ENCODE measurements at places on chromosomes 4 and X.

DNA sequence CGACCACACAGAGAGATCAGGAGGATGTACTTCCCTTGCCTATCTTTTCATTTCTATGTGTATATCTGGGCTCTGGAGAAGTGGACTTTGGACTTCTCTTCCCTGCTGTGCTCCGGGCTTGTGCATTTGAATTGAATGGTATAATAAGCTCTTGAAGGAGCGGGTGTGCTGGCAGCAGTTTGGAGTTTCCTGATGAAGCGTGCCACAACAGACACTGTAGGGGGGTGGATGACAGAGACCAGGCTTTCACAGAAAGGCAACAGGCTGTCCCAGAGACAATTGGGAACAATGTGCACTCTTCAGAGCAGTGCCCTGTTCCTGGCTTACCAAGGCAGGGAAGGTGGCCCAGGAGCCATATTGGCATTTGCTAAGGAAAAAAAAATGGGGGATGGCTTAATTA is 170.1 kb downstream of the FRMPD4 start:
- DNase-seq, result no peak

DNA sequence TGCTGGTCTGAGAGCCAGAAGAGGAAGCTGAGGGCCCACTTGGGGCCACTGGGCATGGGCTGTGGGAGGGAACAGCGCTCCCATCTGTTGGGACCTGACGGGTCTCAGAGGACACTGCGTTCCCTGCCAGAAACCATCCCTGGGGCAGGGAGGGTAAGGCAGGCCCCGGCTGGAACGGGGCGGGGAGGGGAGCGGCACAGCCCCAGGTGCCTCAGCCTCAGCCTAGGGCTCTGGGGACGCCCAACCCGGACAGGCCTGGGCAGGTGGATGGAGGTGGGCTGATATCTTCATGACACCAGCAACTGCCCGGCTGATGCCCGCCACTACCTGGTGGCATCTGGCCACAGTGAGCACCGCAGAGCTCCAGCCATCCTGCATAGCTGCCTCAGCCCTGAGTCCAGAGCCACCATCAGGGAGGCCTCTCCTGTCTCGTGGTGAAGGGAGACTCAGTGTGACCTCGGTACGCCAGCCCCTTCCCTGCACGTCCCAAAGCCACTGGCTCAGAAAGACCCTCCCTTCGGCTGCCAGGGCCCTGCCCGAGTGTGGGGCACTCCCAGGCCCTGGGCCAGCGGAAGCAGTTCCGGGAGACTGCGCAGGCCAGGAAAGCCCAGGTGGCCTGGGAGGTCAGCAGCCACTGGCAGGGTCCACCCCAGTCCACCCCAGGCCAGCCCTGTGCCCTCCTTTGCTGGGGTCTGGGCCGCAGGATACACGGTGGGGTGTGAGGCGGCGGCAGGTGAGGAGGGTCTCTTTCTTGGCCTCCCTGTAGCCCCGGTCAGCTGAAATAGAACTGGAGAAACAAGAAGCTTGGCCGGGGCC is 34.6 kb upstream of the FGFR3 start:
- DNase-seq, result no peak

- DNase-seq, result no peak
Measured at GRCh38 chr4:110454441-110454840, 21.5 kb upstream of the ENPEP start.

DNA sequence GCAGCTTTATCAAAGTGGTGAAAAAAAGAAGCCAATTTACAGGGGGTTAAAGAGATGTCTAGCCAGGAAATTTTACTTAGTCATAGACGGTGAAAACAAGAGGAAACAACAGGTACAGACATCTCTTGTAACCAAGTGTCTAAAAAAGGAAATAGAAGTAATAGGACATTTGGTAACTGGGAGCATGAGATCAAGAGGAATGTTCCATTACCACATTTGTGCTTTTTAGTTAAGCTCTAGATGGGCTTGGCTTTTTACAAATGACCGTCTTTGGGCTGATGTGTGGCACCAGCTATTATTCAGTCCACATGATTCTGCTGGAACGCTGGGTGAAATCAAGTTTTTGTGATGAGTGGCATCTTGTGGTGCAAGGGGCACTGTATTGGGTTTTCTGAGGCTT is 179.5 kb downstream of the SMIM20 start:
- no peak for DNase-seq

DNA sequence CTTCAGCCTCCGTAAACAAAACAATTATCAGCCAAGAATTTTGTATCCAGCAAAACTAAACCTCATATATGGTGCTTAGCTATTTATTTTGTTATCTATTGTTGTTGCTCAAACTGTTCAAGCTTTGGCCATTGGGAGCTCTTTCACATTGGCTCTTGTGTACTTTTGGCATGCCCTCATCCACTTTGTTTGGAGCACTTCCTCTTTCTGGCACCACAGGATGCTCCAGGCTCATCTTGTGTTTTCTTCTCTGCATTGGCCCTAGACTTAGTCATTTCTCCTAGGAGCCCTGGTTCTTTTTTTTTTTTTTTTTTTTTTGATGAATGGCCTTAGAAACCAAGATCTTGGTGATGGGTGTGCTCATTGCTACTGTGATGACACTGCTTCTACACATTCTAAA is 74.5 kb downstream of the DIPK2B start:
- DNase-seq, result no peak

GRCh38 chr4:55255179-55255578 is 90.9 kb upstream of the SRD5A3 start:
- peak; percentile 73 for DNase-seq

DNA sequence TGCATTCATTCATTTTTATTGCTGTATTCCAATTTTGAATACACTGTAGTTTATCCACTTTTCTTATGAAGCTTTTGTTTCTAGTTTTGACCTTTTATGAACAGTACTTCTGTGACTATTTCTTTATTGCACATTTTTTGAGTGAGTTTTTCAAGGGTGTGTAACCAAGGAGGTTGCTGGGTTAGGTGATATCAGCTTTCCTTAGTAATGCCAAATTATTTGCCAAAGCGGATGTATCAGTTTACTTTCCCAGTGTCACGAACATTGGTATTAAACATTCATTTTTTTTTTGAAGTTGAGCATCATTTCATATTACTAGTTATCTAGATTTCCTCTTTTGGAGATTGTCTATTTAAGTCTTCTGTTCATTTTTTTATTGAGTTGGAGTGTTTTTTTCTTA is 32.9 kb downstream of the STIM2 start:
- DNase-seq, result no peak

DNA sequence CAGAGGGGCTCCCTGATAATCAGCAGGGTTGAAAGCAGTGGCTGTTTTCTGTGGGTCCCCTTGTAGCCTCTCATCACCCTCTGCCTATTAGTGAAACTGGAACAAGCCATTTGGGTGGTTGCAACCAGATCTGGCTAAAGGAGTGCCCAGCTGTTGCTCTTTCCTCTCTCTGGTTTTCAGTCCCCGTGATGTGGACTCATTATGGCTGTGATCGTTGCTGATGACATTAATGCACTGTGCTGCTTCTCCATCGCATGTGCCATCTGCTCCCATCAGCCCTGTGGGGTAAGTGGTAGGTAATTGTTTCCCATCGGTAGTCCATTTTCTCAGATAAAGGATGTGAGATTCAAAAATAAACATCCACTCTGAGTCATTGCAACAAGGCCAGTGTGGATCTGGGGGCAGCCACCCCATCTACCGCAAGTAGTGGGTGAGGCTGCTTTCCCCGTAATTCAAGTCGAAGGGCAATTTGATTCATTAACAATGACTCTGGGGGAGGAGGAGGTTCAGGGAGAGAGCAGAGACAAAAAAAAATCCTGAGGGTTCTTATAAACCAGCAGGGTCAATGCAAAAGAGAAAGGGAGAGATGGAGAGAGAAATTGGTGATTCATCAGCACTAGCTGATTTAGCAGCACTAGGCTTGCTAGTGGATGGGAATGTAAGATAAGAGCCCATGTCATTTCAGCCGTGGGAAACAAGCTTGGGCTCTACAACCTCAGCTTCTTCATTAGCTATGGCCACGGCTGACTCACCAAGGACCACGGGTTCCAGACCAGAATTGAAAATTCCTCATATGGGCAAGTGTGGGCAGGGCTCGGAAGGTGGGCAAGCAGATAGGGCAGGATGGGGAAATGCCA is 357.8 kb downstream of the MID1IP1 start:
- DNase-seq, result peak; percentile 14

GRCh38 chr4:16883806-16884205 is 14.6 kb downstream of the LDB2 start:
- DNase-seq, result no peak

- DNase-seq, result peak; percentile 85
Measured at GRCh38 chr4:122739174-122739573, 6.7 kb downstream of the BBS12 start.

DNA sequence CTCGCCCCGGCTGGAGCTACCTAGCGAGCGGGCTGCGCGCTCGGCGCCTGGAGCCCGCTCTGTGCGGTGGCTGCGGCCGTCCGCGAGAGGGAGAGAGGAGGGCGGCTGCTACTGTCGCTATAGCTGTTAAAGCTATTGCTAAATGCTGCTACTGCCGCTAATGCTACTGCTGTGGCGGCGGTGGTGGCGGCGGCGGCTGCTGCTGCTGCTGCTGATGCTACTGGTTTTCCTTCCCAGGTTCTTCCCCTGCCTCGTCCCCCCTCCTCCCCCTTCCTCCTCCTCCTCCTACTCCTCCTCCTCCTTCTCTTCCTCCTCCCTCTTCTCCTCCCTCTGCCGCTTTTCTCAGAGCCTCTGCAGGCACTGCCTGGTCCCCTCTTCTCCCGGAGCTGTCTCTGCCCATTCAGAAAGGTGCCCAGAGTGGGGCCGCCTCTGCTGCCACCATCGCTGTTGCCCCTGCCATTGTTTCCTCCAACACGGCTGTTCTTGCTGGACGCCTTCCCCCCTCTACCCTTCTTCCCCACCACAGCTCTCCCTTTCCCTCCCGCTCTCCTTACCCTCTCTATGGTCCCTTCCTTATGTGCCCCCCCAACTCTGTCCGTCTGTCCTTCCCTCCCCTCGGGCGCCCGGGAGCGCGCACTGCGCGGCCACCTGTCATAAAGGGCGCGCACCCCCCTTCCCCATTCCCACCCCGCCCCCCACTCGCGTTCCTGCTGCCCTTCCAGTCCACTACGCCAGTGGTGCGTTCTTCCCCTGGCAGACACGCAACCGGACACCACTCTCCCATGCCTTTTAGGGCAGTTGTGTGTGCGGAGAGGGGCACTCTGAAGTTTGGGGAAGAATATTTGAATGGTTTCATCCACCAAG is at the start of gene NEXMIF:
Gene NEXMIF (minus strand): TSS at position 228 of the 864 bp plus-strand sequence.
- no peak for DNase-seq

DNA sequence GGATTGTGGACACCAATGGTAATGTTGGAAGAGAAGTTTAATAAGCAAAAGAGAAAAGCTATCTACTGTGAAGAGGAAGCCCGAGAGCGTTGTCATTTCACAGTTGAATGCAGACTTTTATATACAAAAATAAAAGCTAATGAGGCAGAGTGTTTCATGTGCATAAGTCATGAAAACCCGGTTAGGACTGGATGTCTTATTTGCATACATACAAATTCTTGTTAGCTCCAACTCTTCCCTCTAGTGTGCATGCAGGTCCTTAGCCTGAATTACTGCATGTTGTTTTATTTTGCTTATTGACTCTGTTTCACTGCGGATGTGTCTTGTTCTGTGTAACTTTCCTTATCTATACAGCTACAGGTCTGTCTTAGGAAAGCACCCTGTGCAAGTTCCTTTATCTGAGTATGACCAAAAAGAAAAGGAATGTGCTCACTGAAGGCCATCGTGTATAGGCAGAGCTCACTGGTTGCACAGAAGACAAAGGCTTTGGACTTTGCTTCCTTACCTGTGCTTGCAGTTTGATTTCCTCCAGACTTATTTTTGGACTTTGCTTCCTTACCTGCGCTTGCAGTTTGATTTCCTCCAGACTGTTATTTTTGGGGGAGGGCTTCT is 25.1 kb upstream of the UGT2B11 start:
- DNase-seq, result no peak

GRCh38 chrX:151698485-151698884 is 3.2 kb downstream of the PRRG3 start:
- no peak for DNase-seq

- DNase-seq, result no peak
Measured at GRCh38 chr4:187124331-187124730, 400.7 kb upstream of the FAT1 start.

DNA sequence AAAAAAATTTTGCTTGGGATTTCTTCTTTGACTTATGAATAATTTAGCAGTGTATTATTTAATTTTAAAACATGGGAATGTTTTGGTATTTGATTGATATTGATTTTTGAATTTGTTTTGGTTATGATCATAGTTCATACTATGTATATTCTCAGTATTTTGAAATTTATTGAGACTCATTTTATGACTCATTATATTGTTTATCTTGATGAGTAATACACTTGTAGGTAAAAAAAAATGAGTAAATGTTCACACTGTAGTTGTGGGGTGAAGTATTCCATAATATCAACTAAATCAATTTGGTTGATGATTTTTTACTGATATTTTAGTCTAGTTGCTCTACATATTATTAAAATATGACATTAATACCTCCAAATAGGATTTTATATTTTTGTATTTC is 1142.2 kb downstream of the ADGRL3 start:
- no peak for DNase-seq

DNA sequence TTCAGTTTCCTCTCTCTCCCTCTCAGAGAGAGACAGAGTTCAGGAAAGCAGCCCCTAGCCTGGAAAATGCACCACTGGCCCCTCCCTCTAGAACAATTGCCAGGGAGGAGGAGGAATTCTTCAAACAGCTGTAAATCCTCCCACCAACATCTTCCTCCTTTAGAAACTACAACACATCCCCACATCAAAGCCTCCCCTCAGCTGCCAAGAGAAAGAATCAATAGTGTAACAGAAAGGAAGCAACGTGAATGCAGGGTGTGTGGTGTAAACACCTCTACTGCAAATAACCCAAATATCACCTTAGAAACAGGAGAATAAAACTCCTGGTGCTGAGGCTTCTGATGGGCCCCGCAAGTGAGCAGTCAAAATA is 249.9 kb upstream of the GATB start:
- no peak for DNase-seq

DNA sequence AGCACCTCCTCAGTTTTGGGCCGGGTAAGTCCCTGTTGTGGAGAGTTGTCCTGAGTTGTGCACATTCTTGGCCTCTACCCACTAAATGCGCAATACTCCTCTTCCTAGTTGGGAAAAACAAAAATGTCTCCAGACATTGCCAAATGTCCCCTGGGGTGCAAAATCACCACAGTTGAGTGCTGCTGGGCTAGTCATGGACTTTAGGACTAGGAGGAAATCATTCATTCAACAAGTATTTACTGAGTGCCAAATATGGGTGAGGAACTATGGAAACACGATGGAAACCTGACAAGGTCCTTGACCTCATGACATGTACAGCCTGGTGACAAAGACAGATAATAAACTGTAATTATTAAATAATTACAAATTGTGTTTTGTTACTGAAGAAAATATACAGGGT is 71.6 kb downstream of the STX18 start:
- DNase-seq, result peak; percentile 66
